Fibroblast of mammary gland (primary cell): ENCODE measurements at places on chromosomes 1 and 21.

DNA sequence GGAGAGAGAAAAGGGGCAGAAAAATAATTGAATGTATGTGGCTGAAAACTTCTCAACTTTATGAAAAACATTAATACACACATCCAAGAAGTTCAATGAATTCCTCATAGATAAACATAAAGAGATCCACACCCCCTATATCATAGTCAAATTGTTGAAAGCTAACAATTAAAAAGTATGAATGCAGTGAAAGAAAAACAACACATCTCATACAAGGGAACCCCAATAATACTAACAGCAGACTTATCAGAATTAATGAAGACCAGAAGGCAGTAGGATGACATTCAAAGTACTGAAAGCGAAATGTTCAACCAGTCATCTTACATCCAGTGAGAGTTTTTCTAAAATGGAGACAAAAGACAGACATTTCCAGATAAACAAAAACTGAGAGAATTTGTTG, 134.4 kb downstream of the FMN2 start:
- DNase-seq: no peak

DNA sequence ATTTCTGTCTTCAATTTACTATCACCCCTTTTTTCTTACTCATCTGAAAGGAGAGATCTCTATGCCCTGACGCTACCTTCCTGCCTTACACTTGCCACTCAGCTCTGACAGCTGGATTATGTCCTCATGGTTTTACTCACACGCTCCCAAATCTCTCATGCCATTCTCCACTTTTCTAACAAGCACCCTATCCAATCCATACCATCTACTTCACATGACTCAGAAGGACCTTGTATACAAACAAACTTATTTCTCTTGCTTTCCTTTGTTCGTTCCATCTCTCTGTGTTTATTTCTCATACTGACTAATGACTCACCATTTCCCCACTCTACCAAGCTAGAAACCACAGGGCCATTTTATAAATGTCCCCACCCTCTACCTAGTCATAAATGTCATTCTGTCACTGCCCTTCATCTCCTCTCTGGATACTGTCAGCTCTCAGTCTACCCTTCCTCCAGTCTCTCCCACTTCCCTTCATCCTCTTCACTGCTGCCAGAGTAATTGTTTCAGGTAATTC, 87.3 kb downstream of the USP24 start:
- peak; percentile 39 for DNase-seq

- peak; percentile 74 for DNase-seq
These were observed 9.0 kb upstream of the RHBG start for GRCh38 chr1:156359973-156360372.

DNA sequence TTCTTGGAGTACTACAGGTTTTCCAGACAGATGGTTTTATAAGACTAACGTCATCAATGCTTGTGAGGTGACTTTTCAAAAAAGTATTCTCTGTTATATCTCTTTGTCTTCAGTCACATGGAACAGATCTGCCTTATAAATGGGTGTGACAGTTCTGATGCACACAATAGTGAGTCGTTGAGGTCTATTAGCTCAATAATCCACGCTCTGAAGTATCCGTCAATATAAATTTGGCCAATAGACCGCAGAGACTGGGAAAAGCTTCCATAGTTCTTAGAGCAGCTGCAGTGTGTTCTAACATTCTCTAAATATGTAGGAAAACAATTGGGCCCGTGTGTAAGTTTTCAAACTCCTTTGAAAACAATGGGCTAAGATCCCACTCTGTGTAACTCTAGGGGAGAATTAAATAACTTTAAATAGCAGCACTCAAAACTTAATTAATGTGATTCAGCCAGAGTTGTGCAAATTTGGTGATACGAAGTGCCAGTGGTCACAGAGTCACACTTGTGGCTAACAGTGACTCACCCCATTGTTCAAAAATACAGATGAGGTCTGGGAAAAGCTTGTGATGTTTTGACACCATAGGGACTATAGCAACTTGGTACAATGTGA, 316.0 kb downstream of the LMO4 start:
- DNase-seq: peak; percentile 66

DNA sequence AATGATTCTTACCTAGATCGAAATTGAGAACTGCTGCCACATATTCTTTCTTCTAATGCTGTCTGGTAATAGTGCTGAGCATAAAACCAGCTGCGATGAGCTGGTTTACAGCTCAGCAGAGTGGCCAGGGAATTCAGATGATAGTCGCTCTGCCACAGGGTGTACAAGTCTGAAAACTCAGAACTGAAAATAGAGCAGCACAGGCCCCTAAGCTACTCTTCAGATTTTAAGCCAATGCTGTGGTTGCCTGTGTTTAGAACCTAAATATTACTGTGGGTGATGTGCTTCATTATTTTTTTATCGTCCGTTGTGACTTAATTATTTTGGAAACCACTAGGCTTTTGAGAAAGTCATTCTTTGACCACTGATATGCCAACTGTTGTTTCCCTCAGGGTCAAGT, 152.0 kb downstream of the ADGRL4 start:
- DNase-seq: no peak

- no peak for DNase-seq
These were observed 115.0 kb upstream of the GRIK3 start for GRCh38 chr1:37149296-37149695.

DNA sequence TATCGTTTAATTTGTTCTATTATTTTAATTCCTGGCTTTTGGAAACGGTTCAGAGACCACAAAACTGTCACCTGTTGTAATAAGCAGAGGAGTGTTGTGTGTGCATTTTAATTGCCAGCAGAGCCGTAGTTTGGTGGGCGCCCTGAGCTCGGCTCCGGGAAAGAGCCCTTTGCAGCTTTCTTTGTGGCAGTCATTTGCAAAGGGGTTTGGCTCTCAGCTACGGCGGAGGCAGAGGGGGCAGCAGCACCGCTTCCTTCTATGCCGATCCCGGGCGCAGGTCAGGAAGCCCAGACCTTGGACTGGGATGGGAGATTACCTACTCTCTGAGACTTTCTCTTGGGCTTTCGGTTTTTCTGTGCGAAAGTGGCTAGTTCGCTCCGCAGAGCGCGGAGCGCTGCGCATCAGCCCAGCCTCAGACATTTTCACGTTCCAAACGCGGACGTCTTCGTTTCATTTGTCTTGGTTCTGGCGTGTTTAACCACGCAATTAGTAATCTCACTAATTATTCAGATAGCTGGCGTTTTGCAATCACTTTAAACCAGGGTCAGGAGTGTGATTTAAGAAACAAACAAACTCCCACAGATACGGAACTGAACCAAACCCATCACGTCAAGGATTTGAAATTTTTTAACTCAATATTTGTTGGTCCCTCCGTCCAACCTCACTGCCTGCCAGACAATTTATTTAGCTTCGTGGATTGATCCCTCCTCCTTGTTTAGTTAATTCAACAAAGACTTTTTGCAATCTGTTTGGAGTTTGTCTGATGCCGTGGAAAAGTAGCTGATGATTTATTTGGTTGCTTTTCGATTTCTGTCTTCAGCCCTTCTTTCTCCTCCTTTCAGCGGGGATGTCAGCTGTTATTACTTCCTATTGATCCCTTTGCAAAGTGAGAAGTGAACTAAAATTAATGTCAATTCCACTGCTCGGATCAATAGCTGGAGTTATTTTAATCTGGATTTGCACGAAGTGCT, 3.9 kb downstream of the RNF220 start:
- DNase-seq: no peak

DNA sequence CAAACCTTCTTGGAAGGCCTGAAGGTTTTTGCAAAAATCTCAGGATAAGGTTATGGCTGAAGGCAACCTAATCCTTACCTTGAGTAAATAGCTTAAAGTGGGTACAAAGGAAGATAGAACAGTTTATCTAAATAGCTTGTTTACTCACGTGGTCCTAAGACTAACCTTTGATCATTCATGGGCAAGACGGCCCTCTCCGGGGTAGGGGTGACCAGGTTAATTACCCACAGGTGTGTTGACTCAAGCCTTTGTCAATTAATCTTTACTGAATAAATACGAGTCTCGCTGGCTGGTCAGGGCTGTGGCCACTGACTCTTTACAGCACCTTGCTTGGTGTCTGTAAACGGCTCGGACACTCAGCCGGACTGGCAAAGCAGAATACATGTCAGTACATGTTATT, 10.8 kb downstream of the AADACL4 start:
- DNase-seq: no peak

DNA sequence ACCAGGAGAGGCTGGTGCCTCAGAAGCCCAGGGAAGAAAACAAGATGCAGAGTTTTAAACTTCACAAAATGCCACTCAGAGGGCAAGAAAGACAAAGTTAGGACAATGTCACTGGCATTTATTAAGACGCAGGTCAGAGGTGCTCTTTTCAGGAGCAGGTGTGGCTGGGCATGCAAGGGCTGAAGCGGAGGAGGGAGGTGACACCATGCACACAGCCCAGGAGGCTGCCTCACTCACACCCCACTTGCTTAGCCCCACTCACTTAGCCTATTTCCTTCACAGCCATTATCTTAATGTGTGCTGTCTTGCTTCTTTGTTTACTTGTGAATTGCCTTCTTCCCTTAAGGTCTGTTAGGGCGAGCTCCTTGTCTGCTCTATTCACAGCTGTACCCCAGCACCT, 17.2 kb downstream of the HIVEP3 start:
- DNase-seq: no peak

- DNase-seq: no peak
These were observed 2.9 kb downstream of the IPO13 start for GRCh38 chr1:43949678-43950077.

- DNase-seq: no peak
These were observed 30.1 kb downstream of the TNFRSF1B start for GRCh38 chr1:12196641-12197482.

- DNase-seq: no peak
These were observed 7.7 kb downstream of the NENF start for GRCh38 chr1:212440419-212440818.

- peak; percentile 31 for DNase-seq
These were observed 960 bp downstream of the RCAN1 start for GRCh38 chr21:34613679-34614627.

DNA sequence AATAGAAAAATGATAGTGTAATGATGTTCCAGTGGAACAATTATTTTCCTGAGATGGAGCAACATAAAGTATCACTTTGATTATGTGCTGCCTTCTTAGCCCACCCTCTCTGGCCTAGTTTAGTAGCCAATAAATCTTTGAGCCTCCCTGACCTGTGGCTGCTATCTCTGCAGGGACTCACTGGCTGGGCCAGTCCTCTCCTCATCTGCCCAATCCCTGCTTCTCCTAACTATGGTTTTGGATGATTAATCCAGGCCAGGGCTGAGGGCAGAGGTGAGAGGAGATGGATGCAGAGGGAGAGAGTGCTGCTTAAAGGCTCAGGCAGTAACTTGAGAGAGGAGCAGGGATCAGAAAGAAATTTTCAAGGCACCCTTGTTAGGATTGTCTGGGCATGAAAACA, 89.0 kb upstream of the CD34 start:
- DNase-seq: peak; percentile 7

GRCh38 chr1:56363007-56363770, 216.2 kb downstream of the PLPP3 start:
- no peak for DNase-seq

- DNase-seq: no peak
These were observed 53.7 kb downstream of the CAMK2N1 start for GRCh38 chr1:20432341-20432740.

DNA sequence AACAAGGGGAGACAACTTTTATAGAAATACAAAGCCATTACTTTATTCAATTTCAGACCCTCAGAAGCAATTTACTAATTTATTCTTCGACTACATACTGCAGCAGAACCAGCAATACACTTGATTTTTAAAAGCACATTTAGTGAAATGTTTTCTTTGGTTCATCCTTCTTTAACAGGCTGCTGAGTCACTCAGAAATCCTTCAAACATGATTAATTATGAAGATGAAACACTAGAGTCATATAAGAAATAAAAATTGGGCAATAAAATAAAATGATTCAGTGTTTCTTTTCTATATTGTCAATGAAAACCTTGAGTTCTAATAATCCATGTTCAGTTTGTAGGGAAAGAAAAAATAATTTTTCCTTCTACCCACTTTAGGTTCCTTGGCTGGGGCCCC, 47.0 kb downstream of the CHML start:
- DNase-seq: peak; percentile 68

- no peak for DNase-seq
These were observed 14.5 kb upstream of the KCNA2 start for GRCh38 chr1:110620686-110621085.

GRCh38 chr1:6508154-6508815, 16.8 kb upstream of the PLEKHG5 start:
- no peak for DNase-seq

GRCh38 chr1:70358921-70359564, 4.5 kb upstream of the ANKRD13C start:
- DNase-seq: peak; percentile 41

GRCh38 chr21:36534656-36535055, 54.7 kb upstream of the CLDN14 start:
- DNase-seq: no peak

- DNase-seq: no peak
These were observed 12.3 kb upstream of the PADI1 start for GRCh38 chr1:17192394-17193221.

DNA sequence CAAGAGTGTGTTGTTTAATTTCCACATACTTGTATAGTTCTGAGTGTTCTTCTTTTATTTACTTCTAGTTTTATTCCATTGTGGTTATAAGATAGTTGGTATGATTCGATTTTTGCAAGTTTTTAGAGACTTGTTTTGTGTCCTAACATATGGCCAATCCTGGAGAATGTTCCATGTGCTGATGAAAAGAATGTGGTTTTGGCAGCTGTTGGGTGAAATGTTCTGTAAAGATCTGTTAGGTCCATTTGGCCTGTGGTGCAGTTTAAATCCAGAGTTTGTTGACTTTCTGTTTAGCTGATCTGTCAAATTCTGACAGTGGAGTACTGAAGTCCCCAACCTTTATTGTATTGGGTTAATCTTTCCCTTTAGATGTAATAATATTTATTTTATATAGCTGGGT, 19.5 kb upstream of the TIPRL start:
- no peak for DNase-seq

DNA sequence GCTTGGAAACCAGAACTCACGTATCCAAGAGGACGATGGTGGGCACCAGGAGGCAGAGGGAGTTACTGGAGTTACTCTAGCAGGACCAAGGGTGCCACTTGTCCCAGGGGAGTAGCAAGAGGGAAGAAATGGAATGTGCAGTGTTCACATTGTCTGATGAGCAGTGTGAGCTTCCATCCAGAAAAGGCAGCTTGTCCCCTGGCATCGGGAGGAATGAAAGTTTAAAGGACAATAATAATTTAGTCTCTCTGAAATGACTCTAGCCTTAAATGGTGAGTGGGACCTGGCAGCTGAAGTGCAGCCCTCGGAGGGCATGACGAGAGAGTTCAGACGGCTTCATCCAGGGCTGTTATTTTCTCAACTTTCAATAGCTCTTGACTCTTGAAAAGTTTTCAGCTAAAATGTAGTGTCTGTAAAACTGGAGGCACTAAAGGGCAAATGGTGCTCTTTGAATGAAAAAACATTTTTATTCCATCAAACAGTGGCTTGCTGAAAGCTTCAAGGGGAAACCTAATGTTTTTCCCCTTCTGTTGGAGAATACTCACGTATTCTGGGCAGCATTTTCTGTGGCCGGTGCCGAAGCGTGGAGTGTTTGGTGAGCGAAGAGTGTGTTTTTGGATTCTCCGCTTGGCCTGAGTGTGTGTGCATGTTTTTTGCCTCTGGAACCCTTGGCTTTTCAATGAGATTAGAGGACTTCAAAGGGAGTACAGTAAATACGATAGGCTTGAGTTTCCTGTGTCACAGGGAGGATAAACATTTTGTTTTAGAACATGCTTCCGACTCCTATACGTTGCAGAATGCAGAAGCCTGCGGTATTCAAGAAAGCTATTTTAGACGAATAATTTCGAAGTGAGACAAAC, 157.3 kb downstream of the GALNT2 start:
- no peak for DNase-seq
